ENCODE measurements at places on chromosomes 12 and 14.

- DNase-seq = peak; percentile 19
Observed at GRCh38 chr14:100873096-100873482, 30.4 kb downstream of the RTL1 start.

DNA sequence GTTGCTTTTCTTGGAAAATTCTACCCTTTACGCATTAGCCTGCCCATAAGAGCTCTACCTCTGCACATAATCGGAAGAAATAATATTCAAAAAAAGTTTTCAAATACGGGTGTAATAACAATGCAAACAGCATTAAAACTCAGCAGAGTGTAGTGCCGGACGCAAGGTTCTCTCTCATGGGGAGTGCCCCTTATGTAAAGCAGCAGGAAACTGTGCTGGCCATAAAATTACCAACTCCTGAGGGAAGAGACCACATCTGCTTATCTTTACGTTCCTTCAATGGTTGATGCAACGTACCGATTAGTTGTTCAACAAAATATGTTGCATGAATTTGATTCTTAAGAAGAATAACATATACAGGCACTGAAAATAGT is 118.7 kb upstream of the TMCC3 start:
- DNase-seq = no peak

DNA sequence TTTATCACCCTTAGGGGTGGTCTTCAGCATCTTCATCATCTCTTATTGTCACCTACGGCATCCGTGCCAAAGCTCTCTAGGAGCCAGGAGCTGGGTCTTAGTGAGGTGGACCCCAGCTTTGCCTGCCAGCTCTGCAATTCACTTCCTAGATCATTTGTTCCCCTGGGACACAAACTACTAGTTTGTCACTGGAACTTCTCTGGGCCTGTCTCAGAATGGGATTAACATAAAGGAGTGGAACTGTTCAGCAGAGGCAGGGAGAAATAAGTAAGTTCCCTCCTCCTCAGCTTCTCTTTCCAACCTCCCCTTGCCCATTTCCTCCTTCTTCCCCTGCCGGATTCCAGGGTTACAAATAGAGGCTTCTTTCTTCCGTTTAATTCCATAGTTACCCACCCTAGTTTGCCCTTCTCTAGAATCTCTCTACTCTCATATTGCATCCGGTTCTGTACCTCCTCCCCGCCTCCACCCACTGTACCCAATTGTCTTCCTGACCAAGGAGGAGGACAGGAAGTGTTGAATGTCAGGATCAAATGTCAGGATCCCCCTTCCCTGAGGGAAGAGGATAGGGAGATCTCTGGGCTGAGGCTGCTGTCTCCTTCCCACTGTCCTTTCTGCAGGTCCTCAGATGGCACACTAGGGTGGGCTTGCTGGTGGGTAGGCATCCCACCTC is 25.0 kb downstream of the LARP4 start:
- DNase-seq = no peak

DNA sequence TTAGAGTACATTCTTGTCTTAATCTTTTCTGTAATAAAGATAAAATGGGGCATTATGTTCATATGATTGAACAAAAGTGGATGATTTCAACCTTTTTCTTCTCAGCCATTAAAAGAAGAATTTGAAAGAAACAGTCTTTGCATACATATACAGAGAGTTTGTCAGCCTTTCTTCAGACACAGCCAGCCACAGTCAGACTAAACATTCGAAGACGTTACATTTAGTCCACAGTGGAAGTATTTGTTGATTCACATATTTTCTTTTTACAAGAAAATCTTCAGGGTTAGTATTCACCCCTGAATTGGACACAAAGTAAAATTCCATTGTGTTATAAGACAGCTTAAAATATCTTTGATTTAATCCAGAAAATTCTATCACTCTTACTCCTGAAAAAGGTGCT is 36.2 kb downstream of the ETV6 start:
- DNase-seq = no peak

GRCh38 chr14:105554022-105554421 is 27.6 kb downstream of the TMEM121 start:
- DNase-seq = no peak
